ENCODE measurements at places on chromosomes 6 and 20.
A peak's percentile ranks its signal among the peaks of the same experiment; 100 is the strongest.

DNA sequence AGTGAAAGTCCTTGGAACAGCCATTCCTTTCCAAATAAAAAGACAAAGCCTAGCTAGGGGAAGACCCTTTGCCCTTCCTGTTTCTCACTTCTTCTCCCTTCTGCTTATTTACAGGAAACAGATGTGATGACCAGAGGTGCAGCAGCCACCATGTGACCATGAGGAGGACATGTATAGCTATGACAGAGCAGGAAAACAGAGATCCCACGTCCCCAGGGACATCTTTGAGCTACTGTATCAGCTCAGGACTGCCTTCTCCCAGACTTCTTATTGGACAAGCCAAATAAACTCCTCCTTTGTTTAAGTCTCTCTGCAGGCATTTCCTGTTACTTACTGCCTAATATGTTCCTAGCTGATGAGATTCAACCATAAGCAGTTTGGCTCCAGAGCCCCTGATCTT is 133.1 kb upstream of the MLN start:
- DNase-seq: peak; percentile 52

DNA sequence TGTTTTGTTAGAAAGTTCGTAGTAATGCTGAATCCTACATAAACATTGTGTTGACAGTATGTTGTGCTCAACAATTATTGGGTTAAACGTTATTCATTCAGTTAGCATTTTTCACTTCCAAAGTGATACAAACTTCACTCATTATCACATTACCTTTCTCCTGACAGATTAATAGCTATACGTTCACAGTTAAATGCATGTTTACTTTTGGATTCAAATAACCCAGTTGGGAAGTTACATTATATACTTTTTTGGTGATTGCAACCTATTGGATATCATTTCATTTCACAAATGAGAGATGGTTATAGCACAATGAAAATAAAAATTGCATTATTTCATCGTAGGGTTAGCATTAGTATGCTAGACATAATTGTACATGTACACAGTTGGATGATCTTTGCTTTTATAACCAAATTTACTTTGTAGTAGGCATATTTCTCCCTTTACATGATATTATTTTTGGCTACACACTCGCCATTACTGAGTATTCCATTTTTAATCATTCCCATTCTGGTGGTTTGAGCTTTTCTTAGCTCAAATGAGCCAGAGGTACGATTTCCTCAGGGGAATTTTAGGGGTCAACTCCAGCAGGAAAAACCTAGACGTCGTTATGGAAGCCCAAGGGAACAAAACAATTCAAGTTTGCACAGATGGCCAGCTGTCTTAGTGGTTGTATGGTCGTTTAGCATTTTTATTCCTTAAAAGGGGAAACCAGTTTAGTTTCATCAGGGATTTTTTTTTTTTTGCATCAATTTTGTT is 2.1 kb upstream of the HIVEP1 start:
- DNase-seq: no peak

DNA sequence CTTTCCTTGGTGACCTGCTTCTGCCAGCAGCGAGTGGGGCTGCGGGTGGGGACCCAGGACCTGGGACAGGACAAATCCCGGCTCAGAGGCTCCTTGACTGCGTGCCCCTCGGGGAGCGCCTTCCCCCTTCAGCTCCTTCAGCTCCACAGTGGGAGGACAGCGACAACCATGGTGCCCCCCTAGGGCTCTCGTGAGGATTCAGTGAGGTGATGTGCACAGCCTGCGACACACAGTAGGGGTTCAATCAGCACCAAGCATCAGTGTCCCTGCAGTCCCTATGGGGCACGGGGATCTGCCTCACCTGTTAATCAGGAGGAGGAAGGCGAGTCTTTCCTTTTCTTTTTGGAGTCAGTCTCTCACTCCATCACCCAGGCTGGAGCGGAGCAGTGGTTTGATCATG is 209.2 kb downstream of the PREX1 start:
- DNase-seq: no peak

DNA sequence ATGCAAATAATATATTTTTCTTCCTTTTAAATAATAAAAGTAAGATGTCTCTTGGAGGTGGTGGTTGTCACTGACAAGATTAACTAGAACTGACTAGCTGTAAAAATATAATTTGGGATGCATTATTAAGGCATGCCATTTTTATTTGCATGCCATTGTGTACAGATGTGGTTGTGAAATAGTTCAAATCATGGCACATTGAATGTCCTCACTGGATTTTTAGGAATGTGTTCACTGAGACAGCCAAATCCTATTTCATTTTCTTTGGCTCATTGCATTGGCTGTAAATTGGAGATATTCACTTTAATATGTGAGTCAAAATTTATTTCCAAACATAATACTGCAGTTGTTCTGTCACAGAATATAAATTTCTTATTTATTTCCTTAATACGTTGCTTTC is 62.3 kb downstream of the ESR1 start:
- DNase-seq: no peak

DNA sequence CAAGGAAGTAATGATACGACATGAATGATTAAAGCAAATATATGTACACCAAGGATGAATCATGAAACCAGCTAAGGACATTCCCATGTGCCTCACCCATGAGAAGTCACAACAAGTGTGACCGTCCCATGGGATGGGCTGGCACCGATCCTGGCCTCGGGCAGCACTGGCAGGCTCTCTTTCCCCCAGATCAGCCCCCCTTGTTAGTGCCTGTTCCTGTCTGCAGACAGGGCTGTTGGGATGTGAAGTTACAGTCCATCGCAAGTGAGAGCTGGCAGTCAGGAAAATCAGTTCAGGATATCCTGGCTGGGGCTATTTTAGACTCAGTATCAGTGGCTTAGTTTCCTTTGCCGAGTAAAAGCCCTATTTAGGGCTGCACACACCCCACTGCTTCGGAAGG is 129.2 kb upstream of the SNX9 start:
- DNase-seq: no peak

- no peak for DNase-seq
These were observed 46.7 kb downstream of the TIAM2 start for GRCh38 chr6:155041741-155042279.

- no peak for DNase-seq
These were observed 369.4 kb downstream of the UTRN start for GRCh38 chr6:144654506-144654905.

DNA sequence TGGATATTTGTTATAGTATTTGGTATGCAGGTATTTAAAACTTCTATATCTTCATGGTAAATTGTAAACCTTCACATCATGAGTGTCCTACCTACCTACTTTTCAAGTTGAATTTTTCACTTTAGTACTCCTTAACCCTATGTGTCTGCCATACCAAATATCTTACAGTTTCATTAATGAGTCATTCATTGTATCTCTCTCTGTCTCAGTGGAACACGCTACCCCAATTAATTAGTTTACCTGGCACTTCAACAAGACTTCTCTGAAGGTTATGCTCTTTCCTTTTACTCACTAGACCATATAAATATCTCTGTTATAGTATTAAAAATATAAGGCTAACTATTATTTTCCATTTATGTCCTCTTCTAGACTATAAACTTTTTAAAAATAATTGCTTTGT is 123.9 kb upstream of the GJE1 start:
- DNase-seq: no peak

DNA sequence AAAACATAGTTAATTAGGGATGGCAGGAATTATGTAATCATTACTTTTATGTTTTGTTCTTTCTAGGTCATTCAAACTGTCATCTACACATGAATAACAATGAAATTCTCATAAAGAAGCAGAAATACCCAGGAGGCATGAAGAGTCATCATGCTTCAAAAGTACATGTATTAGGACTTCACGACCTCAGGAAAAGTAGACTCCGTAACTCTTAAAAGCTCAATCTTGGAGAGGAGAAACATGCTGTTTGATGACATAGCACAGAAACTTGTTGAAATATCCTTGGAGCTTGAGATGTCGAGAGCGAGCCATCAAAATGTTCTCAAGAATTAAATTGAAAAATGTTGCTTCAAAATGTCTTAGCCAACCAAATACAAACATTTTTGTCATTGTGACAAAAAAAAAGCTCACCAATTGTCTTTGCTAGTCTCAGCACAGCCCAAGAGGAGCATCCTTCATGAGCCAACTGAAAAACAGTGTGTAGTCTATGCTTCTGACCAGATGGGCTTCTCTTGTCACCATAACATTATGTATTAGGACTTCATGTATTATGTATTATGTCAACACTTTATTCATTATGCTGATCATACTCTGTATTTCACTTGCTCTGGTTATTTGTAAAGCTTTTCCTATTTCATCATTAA is 28.2 kb upstream of the ANKEF1 start:
- DNase-seq: no peak

- no peak for DNase-seq
These were observed 76.6 kb downstream of the PKHD1 start for GRCh38 chr6:52010806-52011205.

- DNase-seq: no peak
These were observed 10.9 kb downstream of the DUSP15 start for GRCh38 chr20:31859266-31859997.

DNA sequence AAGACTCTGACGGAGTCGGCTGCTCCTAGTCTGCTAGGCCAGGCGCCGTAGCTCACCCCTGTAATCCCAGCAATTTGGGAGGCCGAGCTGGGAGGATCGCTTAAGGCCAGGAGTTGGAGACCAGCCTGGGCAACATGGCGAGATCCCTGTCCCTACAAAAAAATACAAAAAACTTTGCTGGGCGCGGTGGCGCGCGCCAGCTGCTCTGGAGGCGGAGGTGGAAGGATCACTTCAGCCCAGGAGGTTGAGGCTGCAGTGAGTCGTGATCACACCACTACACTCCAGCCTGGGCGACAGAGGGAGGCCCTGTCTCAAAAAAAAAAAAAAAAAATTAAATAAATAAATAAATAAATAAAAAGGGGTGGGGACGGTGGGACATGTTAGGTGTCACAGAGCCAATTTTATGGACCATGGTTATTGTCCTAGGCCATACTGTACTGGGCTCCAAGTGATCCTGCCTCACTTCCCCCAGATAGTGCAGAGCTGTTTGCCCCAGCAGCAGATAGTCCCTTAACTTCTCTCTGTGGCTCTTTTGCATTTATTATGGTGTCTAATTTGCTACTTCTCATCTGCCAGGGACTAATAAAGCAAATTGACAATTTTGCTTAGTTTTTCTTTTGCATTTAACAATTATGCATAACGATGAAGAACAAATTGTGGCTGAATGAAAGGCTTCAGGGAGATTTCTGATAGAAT is 5.2 kb downstream of the PI16 start:
- DNase-seq: no peak

- DNase-seq: peak; percentile 40
These were observed 2.0 kb downstream of the TRAM2 start for GRCh38 chr6:52574709-52575501.

DNA sequence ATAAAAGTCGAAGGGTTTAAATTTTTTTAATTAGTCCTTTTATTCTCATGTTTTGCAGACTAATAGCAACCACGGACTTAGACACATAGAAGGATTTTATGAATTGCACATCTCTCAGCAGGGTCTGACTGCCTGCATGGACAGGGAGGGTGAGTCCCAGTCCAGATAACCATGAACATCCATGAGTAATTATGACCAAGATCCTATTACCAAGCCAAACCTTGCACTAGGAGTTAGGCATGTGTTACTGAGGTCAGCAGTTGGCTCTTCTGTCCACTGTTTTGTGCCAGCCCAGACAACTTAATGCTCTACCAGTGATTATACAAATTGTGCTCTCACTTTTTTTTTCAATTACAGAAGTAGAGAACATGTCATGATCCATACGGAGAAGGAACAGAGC is 211.2 kb downstream of the MAFB start:
- DNase-seq: no peak

DNA sequence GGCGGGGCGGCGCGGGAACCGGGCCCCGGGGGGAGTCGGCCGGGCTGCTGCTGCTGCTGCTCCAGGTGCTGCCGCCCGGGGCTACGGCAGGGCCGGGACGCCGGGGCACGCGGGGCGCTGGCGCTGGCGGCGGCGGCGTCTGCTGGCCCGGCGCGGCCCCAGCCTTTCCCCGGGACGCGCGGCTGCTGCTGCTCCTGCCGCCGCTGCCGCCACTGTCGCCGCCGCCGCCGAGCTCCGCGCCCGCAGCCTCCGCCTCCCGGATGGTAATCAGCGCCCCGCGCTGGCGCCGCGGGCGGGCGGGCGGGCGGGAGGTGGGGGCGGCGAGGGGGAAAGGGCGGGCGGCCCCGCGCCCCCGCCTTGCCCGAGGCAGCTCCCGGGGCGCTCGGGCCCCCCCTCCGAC is 306 bp downstream of the EBF4 start:
- DNase-seq: no peak

- DNase-seq: peak; percentile 53
These were observed 79.9 kb upstream of the NAA20 start for GRCh38 chr20:19937218-19937617.

DNA sequence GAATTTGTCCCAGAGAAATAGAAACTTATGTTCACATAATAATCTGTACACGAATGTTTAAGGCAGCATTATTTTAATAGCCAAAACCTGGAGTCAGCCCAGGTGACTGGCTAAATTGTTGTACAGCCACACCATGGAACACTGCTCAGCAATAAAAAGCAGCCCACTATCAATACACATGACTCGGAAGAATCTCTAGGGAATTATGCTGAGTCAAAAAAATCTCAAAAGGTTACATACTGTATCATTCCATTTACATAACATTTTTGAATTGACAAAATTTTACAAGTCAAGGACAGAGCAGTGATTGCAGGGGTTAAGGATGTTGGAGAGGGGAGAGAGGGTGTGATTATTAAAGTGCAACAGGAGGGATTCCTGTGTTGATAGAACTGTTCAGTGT is 163.4 kb downstream of the UBE3D start:
- no peak for DNase-seq

DNA sequence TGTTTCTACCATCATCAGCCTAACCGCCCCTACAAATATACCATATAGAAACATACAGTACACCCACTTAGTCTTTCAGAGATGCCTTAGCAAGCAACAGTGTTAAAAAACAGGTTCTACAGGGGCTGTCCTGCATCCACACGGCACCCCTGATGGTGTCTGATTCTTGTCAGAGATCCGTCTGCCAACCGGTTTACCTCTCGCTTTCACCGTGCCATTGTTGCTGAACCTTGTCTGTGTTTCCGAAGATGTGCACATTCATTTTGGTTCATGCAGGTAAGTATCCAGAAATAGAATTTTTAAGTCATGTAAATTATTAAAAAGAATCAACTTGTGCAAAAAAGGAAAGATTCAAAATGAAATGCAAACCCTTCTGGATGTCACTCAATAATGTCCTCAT is 52.9 kb downstream of the EPHA7 start:
- no peak for DNase-seq

- no peak for DNase-seq
These were observed 10.1 kb downstream of the EZR start for GRCh38 chr6:158808941-158809678.

DNA sequence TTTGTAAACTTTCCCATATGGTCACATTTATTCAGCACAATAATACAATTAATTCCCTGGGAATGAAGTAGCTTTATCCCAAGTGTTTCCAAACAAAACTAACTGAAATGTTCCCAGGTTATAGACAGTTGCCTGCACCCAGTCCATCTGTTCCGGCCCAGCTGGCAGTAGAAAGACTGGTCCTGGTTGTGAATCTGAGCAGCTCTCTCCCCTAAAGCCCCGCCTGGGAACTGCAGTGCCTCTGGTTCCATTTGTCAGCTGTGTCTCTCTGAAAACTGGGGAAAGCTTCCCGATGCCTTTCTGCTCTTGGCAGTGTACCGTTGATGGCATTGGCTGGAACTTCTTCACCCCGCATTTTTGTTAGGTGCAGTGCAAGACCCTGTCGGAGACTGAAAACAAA is 8.7 kb downstream of the MTHFD1L start:
- no peak for DNase-seq

All from inflammatory macrophage (primary cell).